Mesothelial cell of epicardium (in vitro differentiated cells): ENCODE measurements at places on chromosomes 7 and 10.

DNA sequence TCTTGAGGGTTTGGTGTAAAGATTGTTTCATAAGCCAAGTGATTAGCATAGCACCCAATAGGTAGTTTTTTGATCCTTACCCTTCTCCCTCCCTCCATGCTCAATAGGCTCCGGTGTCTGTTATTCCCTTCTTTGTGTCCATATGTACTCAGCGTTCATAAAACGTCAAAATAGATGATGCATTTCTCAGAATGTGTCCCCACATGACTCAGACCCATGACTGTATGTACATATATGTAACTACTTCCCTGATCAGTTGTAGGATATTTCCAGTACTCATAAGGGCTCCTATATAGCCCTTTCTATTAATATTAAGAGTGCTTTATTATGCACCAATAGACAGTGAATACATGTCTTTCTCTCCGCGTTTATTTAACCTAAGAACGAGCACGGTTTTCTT is 466.9 kb downstream of the KIF20B start:
- DNase-seq: no peak

GRCh38 chr10:18886102-18886501 is 162.5 kb upstream of the MALRD1 start:
- no peak for DNase-seq

DNA sequence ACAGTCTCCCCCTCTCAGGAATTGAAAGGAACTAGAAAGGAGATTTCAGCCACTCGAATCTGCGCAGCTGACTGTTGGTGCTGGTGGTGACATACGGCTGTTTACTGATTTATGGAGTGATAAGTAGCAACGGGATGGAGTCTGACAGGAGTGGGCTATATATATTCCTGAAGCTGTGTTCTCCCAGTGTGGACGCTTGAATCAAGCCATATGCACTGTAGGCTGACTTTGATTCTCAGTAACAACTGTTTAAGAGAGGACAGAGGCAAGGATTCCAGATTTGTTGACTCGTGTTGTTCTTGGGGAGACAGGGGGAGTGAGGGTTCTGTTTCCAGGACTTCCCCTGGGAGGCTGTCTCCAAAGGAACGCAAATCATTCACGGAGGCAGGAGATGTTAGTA is 260.1 kb upstream of the AUTS2 start:
- DNase-seq: no peak

GRCh38 chr10:49280001-49280408 is 19.0 kb upstream of the C10orf71 start:
- no peak for DNase-seq

GRCh38 chr10:73601486-73601921 is 10.4 kb upstream of the USP54 start:
- DNase-seq: no peak

DNA sequence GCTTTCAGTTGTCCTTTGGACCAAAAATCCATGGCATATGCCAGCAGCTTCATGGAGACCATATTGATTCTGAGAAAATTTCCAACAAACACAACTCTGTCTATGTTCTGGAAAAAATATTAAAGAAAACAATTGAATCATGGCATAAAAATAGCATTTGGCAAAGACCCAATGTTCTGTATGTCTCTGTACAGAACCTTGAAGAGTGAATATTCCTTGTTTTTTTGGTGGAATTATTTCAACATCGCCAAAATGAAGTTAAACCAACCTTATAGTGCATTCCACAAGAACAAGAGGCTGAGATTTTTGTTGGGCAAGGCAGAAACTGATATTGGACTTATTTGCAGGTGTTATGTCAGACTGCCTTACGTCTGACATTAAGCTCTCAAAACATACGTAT is 53.3 kb upstream of the SLC16A12 start:
- no peak for DNase-seq

GRCh38 chr10:80870282-80870681 is 332.6 kb downstream of the SH2D4B start:
- DNase-seq: no peak

GRCh38 chr7:157235357-157236333 is 96.9 kb downstream of the UBE3C start:
- DNase-seq: no peak

- DNase-seq: no peak
These were observed 110.3 kb downstream of the MALRD1 start for GRCh38 chr10:19158870-19159269.

GRCh38 chr10:97905276-97905675 is 55.6 kb downstream of the GOLGA7B start:
- no peak for DNase-seq
